NCI-H1417 treated with DMSO at 0.1 percent for 48 hours (cell line): ENCODE measurements at places on chromosomes 4 and X.

DNA sequence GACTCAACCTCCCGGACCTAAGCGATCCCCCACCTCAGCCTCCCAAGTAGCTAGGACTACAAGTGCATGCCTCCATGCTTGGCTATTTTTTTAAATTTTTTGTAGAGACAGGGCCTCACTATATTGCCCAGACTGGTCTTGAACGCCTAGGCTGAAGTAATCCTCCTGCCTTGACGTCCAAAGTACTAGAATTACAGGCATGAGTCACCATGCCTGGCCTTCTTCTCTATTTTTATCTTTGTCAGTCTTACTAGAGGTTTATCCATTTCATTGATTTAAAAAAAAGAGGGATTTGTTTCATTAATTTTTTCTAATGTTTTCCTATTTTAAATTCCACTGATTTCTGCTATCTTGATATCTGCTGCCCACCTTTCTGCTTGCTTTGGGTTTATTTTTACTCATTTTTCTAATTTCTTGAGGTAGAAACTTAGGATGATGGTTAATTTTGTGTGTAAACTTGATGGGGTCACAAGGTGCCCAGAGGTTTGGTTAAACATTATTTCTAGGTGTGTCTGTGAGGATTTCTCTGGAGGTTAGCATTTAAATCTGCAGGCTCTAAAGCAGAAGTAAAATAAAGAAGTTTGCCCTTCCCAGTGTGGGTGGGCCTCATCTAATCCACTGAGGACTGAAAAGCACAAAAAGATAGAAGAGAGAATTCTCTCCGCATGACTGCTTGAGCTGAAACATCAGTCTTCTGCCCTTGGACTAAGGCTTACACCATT is 116.2 kb upstream of the DCLK2 start:
- no peak for DNase-seq

DNA sequence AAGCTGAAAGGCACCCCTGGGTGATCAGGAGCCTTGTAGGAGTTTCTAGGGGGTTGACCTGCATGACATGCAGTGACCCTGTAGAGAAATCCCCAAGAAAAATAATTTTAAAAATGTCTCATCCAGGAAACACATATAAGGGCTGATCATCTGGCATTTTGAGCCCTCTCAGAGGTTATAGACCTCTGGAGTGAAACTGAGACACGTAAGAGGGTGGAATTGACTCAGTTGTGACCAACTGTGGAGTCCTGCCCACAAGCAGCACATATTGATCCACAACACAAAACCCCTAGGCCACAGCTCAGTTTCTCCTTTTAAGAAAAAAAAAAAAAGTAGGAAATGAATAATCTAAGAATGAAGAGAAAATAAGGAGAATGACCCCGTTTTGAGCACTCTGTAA is 32.5 kb upstream of the MTMR8 start:
- no peak for DNase-seq

DNA sequence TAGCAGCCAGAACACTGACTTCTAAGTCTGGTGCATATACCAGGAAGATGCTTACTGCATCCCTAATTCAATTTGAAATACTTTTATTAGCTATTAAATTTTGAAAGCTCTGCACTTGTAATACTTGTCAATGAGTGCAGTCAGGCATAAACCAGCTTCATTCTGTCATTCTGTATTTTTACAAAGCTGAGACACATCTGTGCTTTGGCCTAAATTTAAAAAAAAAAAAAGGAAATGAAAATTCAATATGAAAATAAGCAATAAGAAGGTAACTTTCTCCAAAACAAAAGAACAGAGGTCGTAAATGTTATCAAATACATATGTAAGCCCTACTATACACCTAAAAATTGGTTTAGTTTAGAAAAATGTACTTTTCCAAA is 7.0 kb downstream of the SMIM14 start:
- DNase-seq = no peak

DNA sequence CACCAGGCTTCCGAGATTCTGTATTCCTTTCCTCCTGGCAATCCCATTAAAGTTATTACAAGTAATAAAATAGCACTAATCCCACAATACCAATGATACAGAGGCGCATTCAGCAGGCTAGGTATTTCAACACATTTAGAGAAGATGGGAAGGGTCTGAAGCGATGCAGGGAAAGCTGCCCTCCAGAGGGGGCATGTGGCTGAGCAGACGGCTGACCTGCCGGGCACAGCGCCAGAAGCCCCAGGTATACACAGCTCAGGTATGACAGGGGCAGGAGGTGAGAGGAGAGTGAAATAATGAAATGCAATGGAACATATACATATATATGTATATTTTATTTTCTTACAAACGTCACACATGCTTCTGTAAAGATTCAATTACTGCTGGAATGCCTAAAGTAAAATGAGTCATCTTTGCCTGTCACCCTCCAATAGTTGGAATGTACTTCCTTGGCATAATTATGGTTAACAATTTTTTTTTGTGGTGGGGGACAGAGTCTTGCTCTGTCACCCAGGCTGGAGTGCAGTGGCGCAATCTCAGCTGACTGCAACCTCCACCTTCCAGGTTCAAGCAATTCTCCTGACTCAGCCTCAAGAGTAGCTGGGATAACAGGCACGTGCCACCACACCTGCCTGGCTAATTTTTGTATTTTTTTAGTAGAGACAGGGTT is 21.3 kb upstream of the CDKN2AIP start:
- no peak for DNase-seq

- no peak for DNase-seq
These were observed 616 bp downstream of the WDR1 start for GRCh38 chr4:10115797-10116568.

DNA sequence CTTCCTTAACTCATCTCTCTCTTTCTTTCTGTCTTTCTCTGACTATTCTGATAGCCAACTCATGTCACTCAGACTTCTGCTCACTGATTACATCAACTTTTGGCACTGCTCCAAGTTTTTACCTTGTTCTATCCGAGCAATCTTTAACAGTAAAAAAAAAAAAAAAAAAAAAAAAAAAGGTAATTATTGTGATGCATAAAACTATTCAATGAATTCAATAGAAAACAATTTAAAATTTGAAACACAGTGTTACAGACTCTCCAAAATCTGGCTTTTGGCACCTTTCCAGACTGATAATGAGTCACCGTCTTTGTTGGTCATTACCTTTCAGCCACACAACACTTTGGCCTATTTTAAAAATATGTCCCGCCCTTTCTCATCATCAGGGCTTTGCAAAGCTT is 229.5 kb downstream of the GALNTL6 start:
- peak; percentile 94 for DNase-seq

DNA sequence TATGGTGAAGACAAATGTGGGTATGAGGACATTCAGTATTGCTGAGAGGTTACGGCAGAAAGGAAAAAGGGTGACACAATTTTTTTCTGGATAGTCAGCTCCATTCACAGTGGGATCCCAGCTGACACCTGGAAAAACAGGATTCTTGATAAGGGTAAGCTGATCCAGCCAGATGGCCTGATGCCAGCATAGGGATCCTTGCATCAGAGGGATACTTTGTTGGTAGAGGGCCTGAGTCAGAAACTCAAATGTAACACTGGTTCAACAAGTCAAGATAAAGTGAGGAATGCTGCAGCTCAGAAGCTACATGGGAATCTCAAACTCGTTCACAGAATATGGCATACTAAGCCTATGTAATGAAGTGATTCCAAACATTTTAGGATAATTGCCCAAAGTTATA is 726.7 kb downstream of the C4orf33 start:
- DNase-seq = no peak

GRCh38 chrX:153818571-153819383 is 11.6 kb downstream of the PDZD4 start:
- DNase-seq = no peak

DNA sequence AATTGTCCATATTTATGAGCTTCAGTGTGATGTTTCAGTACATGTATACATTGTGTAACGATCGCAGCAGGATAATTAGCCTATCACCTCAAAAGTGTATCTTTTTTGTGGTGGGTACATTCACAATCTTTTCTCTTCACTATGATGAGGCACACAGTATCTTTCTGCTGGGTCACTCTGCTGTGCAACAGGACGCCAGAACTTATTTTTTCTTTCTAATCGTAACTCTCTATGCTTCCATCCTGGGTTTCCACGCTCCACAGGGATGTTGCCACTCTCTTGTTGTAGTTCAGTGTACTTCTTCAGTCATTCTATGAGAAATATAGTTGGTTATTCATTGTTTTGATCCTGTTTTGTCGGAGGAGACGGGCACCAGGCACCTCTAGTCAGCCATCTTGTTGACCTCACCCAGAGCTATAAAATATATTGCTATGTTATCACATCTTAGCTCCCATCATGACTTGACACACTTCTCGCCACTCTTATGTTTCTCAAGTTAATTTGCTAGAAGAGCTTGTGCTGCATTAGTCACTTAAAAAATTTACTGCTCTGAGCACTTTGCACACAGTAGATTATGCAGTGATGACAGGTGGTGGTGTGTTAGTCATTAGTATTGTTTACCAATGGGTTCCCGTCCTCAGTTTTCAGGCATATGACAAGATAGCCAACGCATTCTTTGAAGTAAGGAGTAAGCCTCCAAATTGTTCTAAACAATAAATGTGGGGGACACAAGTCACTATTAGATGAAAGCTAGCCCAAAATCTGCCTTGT is 1002.7 kb upstream of the PCDH7 start:
- no peak for DNase-seq

DNA sequence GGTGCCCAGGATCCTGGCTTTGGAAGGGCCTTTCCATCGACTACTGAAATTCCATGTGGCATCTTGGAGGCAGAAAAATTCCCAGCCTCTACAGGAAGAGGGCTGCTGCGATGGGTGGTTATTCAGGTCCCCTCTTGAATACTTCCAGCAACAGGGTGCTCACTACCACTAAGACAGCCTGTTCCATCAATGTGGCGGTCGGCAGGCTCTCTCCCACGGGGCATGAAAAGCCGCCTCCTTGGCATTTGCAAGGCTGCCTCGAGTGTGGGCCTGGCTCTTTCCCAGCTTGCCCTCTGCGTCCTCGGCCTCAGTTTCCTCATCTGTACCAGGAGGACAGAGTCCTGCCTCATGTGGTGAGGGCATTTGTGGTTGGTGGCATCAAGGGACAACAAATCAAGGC is 62.4 kb downstream of the ADRA2C start:
- no peak for DNase-seq

- no peak for DNase-seq
These were observed 169.2 kb downstream of the TMA16 start for GRCh38 chr4:163663454-163664225.

GRCh38 chr4:17329046-17329445 is 182.8 kb downstream of the QDPR start:
- DNase-seq = no peak

GRCh38 chrX:150032742-150033141 is 94.5 kb upstream of the EOLA2 start:
- no peak for DNase-seq

- DNase-seq = no peak
These were observed 58.7 kb downstream of the IGFBP7 start for GRCh38 chr4:57051524-57051923.

DNA sequence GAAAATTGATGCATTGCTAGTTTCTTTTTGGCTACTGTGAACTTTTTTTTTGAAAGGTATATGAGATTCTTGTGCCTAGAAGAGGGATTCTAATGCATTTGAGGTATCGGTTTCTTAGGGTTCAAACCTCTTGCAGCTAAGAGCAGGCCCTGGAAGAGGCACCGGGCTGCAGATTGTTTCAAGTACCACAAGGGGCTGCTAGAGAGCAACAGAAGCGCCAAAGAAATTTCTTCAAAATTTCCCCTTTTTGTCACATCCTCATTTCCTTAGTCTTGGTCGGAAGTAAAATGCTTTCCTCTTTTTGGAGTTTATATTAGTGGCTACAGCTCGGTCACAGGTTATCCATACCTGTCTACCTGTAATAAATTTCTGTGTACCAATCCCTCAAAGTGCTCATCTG is 89.8 kb downstream of the PDGFRA start:
- DNase-seq = no peak

- no peak for DNase-seq
These were observed 151.4 kb downstream of the CPEB2 start for GRCh38 chr4:15153662-15154061.

DNA sequence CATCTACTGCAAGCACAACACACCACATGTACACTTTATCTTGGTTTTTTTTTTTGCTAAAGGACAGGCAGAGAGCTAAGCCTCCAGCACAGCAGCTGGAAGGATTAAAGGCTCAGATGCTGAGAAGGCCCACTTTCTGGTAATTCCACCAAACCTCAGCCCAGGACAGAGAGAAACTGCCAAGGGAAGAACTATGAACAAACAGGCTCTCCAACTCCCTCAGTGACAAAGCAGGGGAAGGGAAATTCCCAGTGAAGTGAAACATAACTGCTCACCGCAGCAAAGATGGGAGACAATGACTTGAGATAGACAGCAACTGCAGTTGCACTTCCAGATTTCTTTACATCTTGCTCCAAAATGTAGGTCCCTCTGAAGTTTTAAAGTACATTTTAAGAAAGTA is 4.8 kb downstream of the PROM1 start:
- no peak for DNase-seq

- no peak for DNase-seq
These were observed 199.6 kb downstream of the VEGFC start for GRCh38 chr4:176592976-176593670.

DNA sequence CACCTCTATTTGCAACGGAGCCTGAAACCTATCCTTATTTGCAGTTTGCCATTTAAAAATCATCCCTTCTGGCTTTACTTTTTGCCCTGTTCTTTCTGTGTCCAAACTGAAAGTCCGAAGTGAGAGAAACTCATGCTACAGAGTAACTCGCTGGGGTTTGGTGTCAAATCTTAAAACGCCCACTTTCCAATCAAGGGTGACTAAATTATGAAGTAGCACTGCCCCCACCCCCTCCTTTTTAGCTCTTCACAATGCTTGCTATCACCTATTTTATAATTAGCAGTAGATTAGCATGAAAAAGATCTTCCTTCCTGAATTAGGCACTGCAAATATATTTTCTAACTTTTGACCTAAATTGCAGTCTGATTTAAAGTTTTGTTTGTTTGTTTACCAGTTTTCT is 52.5 kb downstream of the VGLL1 start:
- no peak for DNase-seq

DNA sequence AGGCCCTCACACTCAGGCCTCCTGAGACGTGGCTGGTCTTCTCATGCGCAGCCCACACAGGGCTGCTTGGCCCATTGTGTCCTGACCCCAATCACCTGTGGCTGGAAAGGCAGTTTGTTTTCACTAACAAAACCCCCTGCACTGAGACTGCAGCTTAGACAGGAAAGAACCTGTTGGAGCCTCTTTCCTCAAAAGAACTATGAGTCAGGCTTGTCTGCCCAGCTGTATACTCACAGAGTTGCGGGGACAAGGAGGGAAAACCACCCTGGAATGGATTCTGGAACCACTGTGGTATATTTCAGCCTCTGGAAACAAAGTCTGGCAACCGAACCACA is 5.2 kb upstream of the TMEM156 start:
- DNase-seq = no peak

DNA sequence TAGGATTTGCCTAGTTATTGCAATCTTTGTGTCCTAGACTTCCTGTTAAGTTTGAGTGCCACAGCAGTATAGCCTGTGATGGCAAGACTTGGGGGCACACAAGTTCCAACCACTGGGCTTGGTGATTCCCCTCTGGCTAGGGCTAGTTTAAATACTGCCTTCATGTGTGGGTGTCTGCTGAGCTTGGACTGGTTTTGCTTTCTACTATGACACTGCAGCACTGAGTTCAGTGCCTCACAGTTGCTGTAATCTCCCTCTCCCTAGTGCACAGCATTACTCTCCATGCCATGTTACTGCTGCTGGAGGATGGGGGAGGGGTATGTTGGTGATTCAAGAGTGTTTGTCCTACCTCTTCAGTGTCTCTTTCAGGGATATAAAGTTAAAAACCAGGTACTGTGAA is 379.6 kb downstream of the IL15 start:
- DNase-seq = no peak
